ENCODE measurements at places on chromosomes 4 and X.
A peak's percentile ranks its signal among the peaks of the same experiment; 100 is the strongest.

DNA sequence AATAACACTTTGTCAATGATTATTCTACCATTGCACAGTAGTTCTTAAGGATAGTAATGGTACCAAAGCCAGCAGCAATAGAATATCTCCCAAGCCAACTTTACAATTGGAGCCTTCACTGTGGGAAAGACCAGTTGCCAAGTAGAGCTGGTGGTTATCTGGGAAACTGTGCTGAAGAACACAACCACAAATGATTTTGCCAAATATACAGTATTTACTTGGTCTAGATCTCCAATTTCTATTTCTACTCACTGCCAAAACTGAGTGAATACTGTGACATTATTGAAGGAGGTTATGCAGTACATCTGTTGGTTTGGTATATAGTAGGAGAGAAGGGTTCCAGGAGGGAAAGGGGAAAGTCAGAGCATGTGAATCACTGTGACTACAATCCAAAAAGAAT lies 3.8 kb downstream of the TET2 start:
- peak; percentile 88 for DNase-seq

DNA sequence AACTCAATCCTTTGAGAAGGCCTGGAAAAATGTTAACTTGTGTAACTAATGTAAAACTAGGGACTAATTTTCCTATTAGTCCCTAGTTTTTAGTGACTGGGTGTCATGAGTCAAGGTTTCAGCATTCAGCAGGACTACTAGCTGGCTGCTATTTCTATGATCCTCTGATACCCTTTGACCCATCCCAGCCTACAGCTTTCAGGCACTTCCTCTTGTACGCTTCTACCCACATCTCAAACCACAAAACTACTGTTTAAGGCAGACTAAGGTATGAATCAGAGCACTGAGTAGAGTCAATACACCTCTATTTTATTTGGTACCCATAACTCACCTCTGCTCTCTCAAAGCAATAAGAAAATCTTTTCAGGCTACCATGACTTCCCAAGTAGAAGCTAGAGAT lies 809.6 kb downstream of the PDHA2 start:
- no peak for DNase-seq

DNA sequence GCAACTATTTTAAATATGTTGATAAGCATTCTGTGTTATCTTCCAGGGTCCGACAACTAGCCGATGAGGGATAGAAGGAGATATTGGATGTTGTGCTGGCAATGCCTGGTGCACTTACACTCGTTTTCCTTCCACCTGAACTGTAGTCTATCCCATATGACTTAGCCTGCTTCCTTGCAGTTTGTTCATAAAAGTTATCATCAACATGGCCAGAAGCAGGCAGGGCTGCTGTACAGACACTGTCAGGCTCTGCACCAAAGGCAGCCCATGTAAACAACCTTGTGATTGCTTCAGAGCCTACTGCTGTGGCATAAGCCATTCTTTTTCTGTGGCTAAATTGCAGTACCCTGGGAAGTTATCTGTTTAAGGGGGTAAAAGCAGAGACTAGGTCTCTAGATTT lies 1.6 kb downstream of the MAPK10 start:
- no peak for DNase-seq

- no peak for DNase-seq
These were observed 4.0 kb downstream of the HERC6 start for GRCh38 chr4:88382621-88383020.

- no peak for DNase-seq
These were observed 17.9 kb upstream of the NSUN7 start for GRCh38 chr4:40731792-40732245.

- DNase-seq: no peak
These were observed 34.0 kb downstream of the LDOC1 start for GRCh38 chrX:141142946-141143345.

DNA sequence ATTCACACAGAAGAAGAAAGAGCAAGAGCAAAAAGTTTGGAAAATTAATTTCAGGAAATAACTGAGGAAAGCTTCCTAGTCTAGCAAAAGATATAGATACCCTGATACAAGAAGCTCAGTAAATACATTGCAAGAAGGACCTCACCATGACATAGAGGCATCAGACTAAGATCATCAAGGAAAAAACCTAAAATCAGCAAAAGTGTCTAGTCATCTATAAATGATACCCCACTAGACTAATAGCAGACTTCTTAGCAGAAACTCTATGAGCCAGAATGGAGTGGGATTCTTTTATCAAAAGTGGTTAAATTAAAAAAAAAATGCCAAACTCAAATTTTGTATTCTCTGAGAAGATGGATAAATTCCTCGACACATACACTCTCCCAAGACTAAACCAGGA lies 10.5 kb upstream of the APOOL start:
- no peak for DNase-seq

GRCh38 chr4:104868958-104869357 lies 277.7 kb upstream of the TET2 start:
- no peak for DNase-seq

- DNase-seq: no peak
These were observed 41.2 kb downstream of the RASL11B start for GRCh38 chr4:52903273-52903672.

DNA sequence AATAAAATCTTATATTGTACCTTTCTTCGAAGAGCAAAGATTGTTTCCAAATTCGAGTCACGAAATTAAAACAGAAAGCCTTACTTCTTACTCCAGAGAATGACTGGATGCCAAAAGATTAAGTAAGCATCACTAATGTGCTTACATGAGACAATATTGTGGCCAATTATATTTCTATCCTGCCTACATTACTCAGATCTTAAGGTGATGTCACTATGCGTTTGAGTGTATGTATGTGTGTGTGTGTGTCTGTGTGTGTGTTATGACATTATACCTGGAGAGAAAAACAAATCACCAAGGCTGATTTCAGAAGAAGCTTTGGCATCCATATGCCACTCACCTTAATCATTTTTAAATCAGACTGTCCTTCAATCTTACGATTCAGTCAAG lies 556.3 kb downstream of the PPARGC1A start:
- peak; percentile 52 for DNase-seq

GRCh38 chrX:72100824-72101351 lies 30.8 kb downstream of the RTL5 start:
- DNase-seq: no peak

GRCh38 chrX:118666521-118666920 lies 60.9 kb upstream of the IL13RA1 start:
- no peak for DNase-seq

GRCh38 chr4:60757986-60758680 lies 442.0 kb upstream of the ADGRL3 start:
- DNase-seq: no peak

GRCh38 chr4:137529432-137529831 lies 2.9 kb downstream of the PCDH18 start:
- no peak for DNase-seq

GRCh38 chr4:38669208-38669607 lies 5.2 kb downstream of the KLF3 start:
- DNase-seq: no peak

GRCh38 chr4:166143227-166143626 lies 270.2 kb downstream of the TLL1 start:
- DNase-seq: no peak

DNA sequence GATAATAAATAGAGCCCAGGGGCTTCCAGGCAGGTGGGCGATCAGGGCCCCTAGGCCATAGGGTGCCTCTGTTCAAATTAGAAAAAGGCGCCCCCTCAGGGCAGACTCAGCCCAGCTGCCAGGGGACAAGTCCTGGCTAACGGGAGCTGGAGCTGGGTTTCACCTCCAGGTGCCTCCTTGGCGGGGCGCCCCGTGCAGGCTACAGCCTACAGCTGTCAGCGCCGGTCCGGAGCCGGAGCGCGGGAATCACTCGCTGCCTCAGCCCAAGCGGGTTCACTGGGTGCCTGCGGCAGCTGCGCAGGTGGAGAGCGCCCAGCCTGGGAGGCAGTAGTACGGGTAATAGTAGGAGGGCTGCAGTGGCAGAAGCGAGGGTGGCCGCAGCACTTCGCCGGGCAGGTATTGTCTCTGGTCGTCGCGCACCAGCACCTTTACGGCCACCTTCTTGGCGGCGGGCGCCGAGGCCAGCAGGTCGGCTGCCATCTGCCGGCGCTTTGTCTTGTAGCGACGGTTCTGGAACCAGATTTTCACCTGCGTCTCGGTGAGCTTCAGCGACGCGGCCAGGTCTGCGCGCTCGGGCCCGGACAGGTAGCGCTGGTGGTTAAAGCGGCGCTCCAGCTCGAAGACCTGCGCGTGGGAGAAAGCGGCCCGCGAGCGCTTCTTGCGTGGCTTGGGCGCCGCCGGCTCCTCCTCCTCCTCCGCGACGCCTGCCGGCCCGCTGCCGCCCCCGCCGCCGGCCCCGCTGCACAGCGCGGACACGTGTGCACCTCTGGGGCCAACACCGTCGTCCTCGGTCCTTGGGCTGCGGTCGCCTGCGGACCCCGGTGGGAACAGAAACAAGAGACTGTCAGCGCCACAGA lies 2.4 kb downstream of the NKX3-2 start:
- DNase-seq: no peak

DNA sequence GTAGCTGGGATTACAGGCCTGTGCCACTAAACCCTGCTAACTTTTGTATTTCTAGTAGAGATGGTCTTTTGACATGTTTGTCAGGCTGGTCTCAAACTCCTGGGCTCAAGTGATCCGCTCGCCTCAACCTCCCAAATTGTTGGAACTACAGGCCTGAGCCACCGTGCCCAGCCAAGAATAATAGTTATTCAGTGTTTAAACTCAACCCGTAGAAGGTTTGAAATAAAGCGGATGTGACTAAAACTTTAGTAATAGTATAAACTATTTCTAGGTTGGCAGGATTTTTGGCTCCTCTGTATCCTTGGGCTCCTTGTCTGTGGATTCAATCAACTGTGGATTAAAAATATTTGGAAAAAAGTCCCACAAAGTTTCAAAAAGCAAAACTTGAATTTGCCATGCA lies 37.8 kb downstream of the PCDH10 start:
- DNase-seq: no peak

DNA sequence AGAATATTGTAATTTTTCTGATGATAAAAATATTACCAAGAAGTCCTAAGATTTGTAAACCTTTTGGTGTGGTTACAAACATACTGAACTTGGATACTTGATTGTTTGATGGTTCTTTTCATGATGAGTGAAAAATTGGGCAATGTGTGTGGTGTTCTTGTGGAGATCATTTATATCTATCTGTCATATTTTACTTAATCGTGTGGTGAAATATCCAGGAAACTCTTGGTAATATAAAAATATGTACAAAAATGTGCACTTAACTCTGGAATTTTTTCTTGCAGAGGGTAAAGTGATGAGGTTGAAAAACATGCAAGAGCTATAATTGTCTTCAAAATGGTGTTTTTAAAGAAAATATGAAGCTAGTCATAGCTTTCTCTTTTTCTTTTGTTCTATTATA lies 2.8 kb downstream of the DCUN1D4 start:
- no peak for DNase-seq

DNA sequence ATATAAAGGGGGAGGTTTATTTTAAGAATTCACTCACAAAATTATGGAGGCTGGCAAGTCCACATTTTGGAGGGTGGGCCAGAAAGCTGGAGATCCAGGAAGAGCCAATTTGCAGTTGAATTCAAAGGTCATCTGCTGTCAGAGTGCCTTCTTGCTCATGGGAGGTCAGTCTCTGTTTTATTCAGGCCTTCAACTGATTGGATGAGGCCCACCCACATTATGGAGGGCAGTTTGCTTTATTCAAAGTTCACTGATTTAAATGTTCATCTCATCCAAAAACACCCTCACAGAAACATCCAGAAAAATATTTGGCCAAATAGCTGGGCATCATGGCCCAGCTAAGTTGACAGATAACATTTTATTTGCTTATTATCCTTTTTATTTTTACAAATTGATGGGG lies 59.5 kb downstream of the SEPSECS start:
- no peak for DNase-seq

DNA sequence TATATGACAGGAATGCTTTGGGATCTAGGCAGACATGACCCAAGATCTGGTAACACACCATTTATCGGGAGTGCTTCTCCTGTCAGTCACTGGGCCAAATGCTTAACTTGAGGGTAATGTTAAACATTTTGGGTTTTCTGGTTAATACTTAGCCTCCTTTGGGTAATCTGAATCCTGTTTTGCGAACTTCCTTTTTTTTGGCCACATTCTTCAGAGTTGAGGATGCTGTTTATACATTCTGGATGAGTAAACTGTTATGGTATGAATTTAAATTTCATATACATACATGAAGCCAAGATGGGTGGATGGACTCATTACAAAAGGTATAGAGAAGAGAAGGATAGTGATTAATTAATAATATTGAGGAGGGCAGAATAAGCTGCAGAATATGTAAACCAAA lies 36.1 kb downstream of the MID1IP1 start:
- no peak for DNase-seq

GRCh38 chr4:41678086-41678816 lies 70.3 kb downstream of the PHOX2B start:
- no peak for DNase-seq

- no peak for DNase-seq
These were observed 106.3 kb downstream of the REPS2 start for GRCh38 chrX:17052793-17053192.

DNA sequence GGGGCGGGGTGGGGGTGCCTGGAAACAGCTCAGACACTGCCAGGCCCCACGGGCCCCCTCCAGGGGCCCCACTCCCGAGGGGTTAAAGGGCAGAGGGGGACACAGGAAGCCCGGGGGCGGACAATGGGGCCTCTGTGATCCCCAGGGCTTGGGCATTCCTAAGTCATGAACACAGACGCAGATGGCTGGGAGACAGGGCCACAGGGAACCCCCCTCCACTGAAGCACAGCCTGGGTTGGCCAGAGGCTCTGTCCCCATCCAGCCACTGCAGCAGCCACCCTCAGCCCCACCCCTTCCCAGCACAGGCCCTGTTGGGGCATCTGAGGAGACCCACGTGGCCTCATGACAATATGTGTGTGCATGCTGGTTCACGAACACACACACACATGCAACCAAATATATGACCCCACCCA lies 3.9 kb downstream of the L1CAM start:
- no peak for DNase-seq

GRCh38 chrX:48474127-48474526 lies 1.9 kb upstream of the FTSJ1 start:
- no peak for DNase-seq

- no peak for DNase-seq
These were observed 217.3 kb upstream of the TAPT1 start for GRCh38 chr4:16443504-16444088.

- DNase-seq: peak; percentile 41
These were observed 716.1 kb upstream of the INTU start for GRCh38 chr4:126916626-126917140.

DNA sequence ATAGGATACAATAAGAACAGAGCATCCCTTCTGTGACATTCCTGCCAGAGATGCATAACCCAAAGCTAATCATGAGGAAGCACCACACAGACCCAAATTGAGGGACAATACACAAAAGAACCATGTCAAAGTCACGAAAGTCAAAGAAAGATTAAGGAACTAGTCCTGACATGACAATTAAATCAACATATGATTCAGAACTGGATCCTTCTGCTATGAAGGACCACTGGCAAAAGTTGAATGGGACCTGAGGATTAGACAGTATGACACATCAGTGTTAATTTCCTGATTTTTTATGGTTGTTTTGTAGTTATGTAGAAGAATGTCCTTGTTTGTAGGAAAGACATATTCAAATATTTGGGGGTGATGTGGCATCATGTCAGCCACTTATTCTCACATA lies 13.9 kb downstream of the ACOT9 start:
- no peak for DNase-seq
